ENCODE measurements at places on chromosomes 1 and 21.

DNA sequence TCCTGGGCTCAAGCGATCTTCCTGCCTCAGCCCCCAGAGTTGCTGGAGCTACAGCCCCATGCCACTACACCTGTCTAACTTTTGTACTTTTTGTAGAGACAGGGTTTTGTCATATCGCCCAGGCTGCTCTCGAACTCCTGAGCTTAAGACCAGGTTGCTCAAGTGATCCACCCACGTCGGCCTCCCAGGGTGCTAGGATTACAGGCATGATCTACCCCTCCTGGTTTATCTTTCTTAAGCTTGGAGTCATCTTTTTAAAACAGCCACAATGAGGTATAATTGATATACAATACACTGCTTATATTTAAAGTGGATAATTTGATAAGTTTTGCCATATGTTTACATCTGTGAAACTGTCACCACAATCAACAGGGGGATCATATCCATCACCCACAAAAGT, 25.4 kb upstream of the WDR26 start:
- DNase-seq: no peak

DNA sequence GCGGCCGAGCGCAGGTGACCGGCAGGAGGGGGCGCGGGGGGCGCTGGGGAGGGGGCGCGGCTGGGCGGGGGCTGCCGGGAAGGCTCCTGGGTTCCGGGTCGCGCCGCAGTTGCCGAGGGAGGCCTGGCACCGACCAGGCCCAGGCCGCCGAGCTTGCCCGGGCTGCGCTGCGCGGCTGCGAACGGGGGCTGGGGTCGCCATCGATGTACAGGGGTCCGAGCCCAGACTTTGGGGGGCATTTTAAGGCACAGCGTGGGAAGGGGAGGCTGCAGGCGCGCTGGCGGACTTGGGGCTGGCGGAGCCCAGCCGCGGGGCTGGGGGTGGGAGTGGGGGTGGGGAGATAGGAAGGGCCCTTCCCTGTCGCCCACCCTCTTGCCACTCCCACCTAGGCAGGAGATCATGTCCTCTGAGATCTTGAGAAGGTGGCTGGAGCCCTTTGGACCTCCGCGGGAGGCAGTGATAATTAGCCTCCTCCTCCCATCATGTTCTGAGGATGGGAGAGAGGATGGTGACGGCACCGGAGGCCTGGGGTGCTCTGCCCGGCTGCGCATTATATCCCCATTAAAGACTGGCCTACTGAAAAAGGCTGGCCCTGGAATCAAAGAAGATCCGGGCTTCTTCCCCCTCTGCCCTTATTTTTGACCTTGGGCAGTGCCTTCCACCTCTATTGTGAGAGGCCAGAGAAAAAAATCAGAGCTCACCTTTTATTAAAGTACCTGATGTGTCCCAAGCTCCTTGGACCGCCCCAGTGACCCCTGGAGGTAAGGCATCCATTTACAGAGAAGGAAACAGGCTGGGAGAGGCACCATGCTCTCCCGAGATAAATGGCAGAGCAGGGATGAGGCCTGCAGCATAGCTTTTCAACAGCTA, 497 bp downstream of the FBXO44 start:
- no peak for DNase-seq

GRCh38 chr1:235583511-235584001, 66.0 kb downstream of the GNG4 start:
- DNase-seq: no peak

DNA sequence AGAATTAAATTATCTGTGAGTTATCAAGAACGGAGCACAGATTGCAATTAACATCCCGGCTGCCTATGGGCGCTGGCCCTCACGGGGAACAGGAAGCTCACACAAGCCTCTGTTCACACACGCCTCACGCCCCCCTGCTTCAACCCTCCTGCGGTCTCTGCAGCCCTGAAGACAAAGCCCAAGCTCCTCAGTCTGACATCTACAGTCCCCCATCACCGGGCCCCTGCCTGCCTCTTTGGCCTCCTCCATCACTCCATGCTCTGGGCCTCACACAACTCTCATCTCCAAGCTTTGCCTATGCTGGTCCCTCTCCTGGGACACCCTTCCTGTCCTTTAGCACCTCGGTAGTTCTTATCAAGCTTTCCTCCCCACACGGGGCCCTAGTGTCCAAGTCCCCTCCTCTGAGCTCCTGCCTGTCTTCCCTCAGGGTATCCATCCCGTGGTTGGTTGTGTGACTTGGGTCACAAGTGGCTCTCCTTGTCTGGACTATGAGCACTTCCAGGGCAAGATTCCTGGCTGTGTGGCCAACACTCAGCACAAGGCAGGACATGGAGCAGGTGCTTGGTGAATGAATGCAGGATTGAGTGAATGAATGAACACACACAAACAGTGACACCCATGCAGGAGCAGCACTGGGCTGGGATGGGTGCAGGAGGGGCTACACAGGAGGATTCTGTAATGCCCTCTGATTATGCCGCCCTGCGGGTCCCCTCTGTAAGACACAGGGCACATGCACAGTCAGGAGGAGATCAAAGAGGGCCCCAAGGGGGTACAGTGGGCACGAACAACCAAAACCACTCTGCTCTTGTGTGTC, 116.1 kb downstream of the DMRTB1 start:
- DNase-seq: no peak

DNA sequence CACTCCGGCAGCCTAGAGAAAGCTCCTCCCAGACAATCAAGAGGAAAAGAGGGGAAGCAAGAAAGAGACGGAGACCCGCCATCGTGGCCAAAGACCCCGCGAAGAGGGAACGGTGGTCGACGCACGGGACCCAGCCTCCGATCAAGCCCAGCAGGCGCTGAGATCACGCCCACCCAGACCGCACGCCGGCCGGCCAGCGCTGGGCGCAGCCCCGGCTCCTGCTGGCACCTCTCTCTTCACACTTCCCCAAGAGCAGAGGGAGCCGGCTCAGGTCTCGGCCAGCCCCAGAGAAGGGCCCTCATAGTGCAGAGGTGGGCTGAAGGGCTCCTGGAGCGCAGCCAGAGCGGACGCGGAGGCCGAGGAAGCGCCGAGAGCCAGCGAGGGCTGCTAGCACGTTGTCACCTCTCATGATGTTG, 918.4 kb upstream of the ADAMTS5 start:
- DNase-seq: no peak

DNA sequence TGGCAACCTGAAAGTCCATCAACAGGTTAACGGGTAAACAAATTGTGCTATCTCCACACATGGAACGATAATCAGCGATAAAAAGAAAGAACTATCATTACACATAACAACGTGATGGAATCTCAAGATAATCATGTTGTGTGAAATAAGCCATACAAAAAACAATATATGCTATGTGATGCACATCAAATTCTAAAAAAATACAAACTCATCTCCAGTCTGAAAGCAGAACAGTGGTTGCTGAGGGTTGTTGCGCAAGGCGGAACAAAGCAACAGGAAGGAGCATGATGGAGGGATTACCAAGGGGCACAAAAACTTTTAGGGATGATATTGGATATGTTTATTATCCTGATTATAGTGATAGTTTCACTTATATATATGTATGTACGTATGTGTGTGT, 324.8 kb downstream of the VAV3 start:
- DNase-seq: no peak

DNA sequence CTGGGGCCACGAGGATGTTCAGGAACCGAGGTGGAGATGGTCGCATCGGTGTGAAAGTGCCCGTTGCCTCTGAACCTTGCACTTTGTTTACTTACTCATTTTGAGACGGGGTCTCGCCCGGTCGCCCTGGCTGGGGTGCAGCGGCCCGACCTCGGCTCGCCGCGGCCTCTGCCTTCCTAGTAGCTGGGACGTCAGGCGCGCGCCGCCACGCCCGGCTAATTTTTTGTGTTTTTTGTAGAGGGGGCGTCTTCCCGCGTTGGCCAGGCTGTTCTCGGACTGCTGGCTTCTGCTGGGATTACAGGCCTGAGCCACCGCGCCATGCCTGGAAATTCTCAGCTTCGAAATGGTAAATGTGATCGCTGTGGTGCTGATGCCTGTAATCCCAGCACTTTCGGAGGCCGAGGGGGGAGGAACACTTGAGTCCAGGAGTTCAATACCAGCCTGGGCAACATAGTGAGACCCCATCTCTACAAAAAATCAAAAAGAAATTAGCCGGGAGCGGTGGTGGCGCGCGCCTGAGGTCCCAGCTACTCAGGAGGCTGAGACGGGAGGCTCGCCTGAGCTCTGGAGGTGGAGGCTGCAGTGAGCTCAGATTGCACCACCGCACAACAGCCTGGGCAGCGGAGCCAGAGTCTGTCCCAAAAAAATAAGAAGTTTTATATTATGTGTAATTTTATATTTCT, 684 bp upstream of the MRPL20 start:
- DNase-seq: no peak

DNA sequence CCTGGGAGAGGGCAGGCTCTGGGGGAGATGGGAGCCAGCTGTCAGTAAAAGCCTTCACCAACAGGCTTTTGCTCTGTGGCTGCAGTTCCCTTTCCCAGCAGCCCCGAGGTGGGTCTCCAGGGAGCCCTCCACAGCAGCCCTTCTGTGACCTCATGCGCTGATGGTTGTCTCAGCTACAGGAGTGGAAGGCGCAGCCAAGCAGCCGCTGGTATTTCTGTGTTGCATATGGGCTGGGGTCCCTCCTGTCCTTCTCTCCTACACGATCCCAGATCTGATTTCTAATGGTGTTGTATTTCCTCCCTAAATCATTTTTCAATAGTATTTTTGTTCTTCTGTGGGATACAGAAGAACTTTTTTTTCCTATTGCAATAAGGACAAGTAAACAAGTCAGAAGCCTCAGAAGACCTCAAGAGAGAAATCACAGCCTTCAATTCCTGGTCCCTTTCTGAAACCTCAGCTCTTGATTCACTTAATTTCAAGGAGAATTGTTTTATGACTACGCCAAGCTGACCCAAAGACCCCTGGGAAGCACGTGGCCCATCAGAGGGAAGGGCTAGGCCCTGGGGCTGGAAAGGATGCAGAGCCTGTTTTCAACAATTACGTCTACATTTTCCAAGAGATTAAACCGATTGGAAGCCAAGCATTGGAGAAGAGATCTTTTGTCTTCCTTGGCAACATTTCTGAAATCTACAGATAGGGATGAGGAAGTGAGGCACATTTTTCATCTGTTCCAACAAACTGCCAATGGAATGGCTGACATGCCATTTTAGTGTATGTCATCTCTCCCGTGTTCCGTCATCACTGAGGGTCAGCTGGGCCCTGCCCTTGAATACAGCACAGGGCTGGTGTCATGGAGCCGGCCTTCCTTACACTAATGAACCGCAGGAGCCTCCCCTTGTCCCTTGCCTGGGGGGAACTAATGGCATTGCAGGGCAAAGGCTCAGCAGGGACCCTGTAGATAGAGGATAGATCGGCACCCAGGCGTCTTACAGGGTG, 42.0 kb upstream of the SCCPDH start:
- DNase-seq: no peak
